ENCODE measurements at places on chromosomes 11 and 22.
A peak's percentile ranks its signal among the peaks of the same experiment; 100 is the strongest.

GRCh38 chr22:23850136-23850611 is 7.5 kb upstream of the SLC2A11 start:
- DNase-seq: no peak

GRCh38 chr11:86237267-86237804 is 7.2 kb upstream of the EED start:
- no peak for DNase-seq

DNA sequence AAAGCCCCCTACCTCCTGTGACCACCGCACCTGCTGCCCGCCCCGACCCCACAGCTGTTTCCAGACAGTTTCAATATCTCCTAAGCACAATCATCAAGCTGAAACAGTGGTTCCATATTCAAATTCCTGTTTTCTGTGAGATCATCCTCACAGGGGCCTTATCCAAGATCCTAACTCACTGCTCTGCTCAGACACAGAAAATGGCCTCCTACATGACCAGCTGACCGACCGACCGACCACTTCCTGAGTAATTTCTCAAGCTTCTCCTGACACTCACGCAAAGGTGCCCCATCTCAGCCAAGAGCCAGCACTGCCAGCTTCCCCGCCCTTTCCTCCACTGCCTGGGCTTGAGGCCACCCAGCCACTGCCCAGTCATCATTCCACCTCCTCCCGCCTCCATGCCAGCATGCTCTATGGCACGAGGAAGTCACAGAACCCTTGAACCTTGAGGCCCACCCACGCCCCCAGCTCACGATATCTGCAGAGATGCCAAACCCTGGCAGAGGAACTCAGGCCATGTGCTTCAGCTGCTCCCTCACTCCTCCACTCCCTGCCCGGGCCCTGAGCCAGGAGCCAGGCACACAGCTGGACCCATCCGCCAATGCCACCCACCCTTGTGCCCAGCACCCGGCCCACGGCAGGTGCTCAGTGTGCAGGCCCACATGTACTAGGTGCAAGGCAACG is 14.0 kb downstream of the KIAA0930 start:
- no peak for DNase-seq

DNA sequence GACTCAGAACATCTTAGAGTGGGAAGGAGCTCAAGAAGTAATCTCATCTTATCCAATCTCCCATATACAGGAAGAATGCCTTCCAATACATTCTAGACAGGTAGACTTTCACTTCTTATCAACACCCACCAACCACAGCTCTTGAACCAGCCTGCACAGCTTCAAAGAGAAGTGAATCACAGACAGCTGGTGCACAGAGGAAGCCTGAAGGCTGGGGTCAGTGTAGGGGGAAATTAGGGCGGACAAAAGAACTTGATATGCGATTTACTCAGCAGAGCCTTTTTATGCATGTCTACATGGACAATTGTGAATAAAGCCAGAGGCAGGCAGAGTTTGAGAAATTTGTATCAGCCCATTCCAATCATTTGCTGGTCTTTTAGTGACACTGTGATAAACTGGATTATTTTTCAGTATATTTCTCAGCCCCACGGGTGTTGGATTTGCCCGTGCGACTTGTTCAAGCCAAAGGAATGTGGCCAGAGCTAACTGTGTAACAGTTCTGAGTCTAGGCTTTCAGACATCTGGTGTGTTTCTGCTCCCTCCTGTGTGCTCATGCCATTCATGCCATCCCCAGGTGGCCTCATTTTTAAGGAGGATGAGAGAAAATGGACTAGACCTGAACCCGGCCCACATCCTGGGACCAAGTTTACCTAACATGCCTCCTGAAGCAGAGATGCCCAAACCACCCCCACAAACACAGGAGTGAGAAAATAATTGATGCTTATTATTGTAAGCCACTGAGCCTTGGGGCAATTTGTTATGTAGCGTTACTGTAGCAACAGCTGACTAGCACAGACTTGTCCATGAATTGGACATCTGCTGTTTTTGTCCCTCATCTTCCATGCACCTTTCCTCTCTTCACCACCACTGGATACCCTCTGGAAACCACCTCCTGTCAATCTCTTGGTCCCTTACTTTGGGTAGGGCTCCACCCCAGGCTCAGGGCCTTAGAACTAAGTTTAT is 137.5 kb upstream of the HSD17B12 start:
- DNase-seq: no peak

- DNase-seq: no peak
Observed at GRCh38 chr11:114478768-114479167, 39.5 kb downstream of the REXO2 start.

DNA sequence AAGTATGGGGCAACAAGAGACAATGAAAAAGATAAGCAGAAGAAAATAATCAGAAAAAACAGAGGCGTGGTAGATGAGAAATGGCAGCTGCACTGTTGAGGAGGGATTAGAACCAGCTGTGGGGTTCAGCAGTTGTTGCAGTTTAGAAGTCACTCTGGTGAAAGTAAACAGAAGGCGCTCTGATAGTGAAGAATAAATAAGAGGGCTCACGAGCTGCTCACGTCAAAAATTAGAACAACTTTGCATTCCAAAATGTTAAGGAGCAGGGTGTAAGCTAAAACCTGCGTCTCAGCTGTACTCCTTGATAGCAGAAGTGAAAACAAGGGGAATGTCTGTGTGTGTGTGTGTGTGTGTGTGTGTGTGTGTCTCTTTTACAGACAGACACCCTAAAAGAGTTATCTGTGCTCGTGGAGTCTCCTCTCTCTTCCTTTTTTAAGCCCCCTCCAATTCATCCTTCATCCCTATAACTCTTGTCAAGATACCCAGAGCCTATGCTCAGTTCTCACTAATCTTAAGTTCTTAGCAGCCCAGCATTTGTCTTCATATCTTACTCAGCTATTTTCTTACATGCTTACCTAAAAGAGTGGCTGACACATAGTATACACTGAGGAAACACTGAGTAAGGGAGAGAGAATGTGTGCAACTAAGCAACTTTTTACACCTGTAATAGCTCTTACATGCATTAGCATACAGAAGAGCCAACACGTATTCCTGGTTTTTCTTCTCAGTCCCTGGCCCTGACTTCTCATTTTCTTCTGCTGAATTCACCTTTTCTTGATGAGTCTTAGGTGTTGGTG is 8.9 kb downstream of the TTC17 start:
- DNase-seq: no peak

- no peak for DNase-seq
Observed at GRCh38 chr11:27013781-27014361, 20.0 kb downstream of the FIBIN start.

GRCh38 chr11:6452219-6452618 is 11.4 kb upstream of the HPX start:
- DNase-seq: no peak

DNA sequence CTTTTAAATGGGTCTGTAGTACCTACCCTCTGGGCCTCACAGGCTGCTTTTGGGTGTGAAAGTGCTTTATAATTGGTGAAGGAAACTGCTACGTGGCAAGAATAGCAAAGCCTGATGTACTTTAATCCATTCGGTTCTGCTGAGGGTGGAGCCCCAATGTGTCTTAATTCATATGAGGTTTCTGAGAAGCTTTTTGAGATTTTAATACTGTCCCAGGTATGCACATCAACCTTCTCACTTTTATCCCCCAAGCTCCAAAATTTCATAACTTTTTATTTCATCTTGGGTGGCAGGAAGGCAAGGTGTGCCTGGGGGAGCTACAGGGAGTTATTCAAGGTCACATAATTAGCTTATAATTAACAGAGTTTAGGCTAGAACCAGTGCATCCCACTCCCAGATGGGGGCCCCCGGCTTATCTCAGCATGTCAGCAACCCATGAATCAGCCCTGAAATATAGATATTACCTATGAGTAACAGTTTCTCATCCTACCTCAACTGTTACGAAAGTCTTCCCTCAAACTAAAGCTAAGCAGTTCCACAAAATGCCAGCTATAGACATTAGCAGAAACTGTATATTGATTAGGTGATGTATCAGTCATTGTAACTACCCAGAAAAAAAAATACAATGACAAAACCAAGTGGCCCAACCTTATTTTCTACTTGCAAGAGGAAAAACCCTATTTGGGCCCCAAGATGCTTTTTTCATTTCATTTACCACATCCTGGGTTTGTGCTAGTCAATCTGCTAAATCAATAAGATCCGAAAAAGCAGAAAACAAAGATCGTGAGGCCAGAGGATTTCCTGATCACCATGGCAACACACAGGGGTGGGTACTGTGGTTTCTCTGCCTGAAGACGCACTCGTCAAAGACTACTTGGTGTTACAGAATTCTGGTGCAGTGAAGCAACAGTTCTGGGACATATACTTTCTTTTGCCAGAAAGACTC is 26.7 kb downstream of the CD44 start:
- peak; percentile 85 for DNase-seq

DNA sequence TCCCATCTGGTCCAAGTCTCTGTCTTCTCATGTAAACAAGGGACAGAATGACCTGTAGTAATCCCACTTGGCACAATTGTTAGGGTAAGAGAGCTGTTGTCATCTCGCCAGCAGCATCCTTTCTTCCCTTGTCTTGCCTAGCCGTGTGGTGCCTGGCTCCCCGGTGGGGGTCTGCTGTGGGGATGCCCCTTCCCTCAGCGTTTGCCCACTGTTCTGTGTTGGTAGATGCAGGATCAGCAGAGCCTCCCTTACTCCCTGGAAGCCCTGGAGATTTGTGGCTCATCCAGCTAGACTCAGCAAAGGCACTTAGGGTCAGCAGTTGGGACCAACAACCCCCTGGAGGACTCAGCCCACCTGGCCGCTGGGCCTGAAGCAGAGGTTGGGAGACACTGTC is 13.0 kb downstream of the ACO2 start:
- no peak for DNase-seq

DNA sequence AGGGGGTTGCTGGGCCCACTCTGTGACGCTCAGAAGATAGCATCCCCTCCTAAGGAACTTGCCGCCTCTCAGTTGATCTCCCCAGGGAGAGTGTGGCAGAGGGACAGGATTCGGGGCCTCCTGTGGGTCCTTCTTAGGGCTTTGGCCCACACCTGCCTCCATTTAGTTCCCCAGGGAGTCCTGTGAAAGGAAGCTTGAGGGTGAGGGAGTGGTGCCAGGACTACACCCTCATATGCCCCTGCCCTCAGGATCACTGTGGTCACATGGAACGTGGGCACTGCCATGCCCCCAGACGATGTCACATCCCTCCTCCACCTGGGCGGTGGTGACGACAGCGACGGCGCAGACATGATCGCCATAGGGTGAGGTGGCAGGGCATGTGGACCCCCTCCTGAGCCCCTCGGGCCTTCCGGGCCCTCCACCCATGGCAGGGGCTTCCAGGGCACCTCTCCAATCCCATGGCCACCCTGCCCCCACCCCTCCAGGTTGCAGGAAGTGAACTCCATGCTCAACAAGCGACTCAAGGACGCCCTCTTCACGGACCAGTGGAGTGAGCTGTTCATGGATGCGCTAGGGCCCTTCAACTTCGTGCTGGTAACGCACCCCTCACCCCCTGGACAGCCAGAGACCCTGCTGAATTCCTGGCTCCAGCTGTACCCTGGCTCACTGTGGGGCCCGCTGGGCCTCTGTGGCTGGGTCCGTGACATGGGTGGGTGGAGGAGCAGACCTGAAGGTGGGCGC is 3.5 kb downstream of the INPP5J start:
- no peak for DNase-seq

DNA sequence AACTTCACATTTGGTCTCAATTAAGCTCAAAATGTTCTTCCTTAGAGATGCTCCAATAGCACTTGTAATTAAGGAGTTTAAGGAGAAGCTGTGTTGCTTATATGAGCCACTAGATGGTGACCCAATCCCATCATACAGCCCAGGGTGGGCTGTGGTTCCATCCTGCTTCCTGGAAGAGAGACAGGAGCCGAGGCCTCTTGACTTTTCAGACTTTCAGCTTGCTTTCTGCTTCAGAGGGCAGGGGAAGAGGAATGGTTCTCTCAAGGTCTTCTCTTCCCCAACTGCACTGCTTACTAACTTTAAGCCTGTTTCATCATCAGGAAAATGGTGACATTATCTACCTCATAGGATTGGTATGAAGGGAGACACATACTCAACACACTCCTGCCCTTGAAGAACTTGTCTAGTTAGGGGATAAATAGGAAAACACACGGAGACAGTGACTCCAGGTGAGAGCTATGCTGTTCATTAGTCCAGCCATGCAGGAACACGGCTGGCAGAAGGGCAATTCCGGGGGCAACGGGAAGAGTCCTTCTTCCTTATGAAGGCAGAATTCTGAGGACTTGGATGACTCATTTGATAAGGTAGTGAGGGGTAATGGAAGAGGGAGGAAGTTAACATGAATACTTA is 20.1 kb downstream of the TMEM218 start:
- peak; percentile 15 for DNase-seq

- DNase-seq: peak; percentile 15
Observed at GRCh38 chr11:125494974-125495725, 915 bp downstream of the FEZ1 start.

DNA sequence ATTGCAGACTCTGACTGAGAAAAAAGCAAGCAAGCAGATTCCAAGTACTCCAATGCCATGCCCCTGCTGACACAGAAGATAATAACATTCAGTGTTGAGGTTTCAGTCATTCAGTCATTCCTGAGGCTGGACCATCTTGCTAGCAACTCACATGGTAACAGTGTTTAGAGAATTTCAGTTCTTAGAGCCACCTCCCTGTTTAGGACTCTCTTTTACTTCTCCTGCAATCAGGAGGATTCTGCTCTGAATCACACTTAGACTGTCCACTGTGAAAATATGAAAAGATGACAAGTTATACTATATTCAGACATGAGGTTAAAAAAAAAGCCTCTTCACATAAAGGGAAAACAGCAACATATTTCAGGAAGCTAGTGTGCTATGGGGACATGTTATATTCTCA is 183.9 kb upstream of the CTSC start:
- DNase-seq: no peak

All from CD4-positive, alpha-beta T cell treated with Interleukin-17A for 4 hours (primary cell).